ENCODE measurements at places on chromosomes 11 and 22.

GRCh38 chr11:94031625-94032024 lies 10.5 kb downstream of the HEPHL1 start:
- no peak overlapping the region for H3K27ac ChIP-seq
- H3K27me3 ChIP-seq, result no peaks in the 10 kb centered on the region
- no peak for DNase-seq
- no peaks in the 10 kb centered on the region for H3K4me1 ChIP-seq
- H3K4me3 ChIP-seq, result no peak overlapping the region
- no peaks in the 10 kb centered on the region for H3K36me3 ChIP-seq

DNA sequence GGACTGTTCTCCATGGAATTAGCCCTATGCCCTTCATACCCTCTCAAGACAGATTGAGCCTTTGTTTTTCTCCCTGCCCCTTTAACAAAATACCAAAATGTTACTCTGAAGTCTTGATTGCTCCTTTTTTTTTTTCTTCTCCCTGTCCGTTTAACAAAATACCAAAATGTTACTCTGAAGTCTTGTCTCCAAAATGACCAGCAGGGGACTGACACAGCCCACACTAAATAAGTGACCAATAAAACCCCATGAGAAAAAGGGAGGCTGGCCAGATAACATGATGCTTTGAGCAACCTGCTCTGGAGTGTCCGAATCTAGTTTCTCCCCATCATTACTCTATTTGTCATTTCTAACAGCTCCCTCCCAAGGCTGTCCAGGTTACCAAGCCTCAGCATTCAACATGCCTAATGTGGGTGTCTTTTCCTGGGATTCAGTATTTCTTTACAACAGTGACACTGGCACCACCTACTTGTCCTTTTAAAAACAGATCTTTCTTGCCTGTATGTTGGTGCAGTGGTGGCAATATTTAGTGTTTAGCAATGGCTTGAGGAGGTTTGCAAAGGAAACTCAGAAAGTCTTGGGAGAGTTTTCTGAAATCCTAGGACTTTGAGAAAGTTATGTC lies 42.7 kb upstream of the SLC1A2 start:
- DNase-seq, result no peak
- H3K27ac ChIP-seq, result no peak overlapping the region
- peaks cover 6% of the 10 kb centered on the region for H3K27me3 ChIP-seq

DNA sequence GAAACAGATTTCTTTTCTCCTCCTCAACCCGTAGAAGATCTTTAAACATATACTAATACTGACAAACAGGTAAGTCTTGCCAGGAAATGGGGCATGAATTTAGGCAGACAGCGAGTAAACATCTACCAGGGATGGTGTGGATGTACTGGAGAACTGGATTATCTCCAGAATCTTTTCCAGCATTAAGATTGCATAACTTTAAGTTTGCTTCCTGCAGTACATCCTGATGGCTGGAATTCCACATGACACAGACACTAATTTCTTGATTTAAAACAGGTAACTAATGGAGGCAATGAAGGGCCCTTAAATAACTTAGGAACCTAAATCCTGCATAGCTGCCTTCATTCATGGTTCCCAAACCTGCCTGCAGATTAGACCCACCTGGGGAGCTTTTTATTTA lies 40.7 kb downstream of the JHY start:
- H3K27me3 ChIP-seq, result no peaks in the 10 kb centered on the region
- no peak overlapping the region for H3K4me3 ChIP-seq
- H3K4me1 ChIP-seq, result no peaks in the 10 kb centered on the region
- DNase-seq, result no peak
- no peak overlapping the region for H3K27ac ChIP-seq

- no peak overlapping the region for H3K4me3 ChIP-seq
- no peaks in the 10 kb centered on the region for H3K4me1 ChIP-seq
- DNase-seq, result no peak
- H3K36me3 ChIP-seq, result no peaks in the 10 kb centered on the region
- peaks cover 18% of the 10 kb centered on the region for H3K27me3 ChIP-seq
Measured at GRCh38 chr11:12537778-12538401, 136.3 kb upstream of the TEAD1 start.

GRCh38 chr11:122337704-122338103 lies 221.7 kb upstream of the BLID start:
- no peak overlapping the region for H3K27ac ChIP-seq
- no peaks in the 10 kb centered on the region for H3K27me3 ChIP-seq
- H3K4me1 ChIP-seq, result no peaks in the 10 kb centered on the region
- no peak for DNase-seq
- H3K4me3 ChIP-seq, result no peak overlapping the region

DNA sequence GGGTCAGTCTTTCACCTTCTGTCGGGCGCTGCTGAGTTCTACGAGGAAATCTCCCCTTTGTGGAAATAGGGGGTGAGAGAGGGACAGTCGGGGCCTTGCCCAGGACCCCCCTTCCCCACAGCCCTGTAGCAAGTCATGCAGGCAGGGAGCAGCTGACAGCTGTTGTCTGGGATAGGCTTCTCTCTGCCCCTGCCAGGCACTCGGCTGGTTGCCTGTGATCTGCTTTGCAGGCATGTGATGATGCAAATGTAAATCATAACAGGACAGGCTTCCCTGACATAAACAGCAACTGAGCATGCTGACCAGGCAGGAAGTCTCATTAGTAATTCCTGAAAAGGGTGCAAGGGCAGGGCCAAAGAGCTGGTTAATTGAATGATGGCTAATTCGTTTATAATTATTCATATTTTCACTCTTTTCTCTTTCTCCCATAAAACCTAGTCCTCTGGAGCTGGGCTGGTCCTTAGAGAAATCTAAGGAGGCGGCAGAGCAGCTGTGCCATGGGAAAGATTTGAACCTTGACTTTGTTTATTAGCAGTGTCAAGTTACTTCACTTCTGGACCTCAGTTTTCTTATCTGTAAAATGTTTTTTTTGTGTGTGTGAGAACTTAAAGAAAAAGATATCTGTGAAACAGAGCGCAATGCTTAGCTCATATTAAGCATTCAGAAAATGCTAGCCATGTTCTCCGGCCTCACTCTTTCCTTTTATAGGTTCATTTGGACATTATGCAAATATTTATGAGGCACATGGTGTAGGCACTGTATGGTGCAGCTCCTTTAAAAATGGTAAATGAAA lies 129.7 kb downstream of the LDLRAD3 start:
- DNase-seq, result no peak
- H3K36me3 ChIP-seq, result no peaks in the 10 kb centered on the region
- no peaks in the 10 kb centered on the region for H3K4me1 ChIP-seq
- no peaks in the 10 kb centered on the region for H3K27me3 ChIP-seq

GRCh38 chr22:31332886-31333285 lies 13.3 kb downstream of the PATZ1 start:
- H3K36me3 ChIP-seq, result peaks cover 64% of the 10 kb centered on the region
- H3K27me3 ChIP-seq, result no peaks in the 10 kb centered on the region
- H3K4me1 ChIP-seq, result peaks cover 28% of the 10 kb centered on the region
- H3K27ac ChIP-seq, result peak overlapping the region; percentile 9
- no peak for DNase-seq
- no peak overlapping the region for H3K4me3 ChIP-seq

DNA sequence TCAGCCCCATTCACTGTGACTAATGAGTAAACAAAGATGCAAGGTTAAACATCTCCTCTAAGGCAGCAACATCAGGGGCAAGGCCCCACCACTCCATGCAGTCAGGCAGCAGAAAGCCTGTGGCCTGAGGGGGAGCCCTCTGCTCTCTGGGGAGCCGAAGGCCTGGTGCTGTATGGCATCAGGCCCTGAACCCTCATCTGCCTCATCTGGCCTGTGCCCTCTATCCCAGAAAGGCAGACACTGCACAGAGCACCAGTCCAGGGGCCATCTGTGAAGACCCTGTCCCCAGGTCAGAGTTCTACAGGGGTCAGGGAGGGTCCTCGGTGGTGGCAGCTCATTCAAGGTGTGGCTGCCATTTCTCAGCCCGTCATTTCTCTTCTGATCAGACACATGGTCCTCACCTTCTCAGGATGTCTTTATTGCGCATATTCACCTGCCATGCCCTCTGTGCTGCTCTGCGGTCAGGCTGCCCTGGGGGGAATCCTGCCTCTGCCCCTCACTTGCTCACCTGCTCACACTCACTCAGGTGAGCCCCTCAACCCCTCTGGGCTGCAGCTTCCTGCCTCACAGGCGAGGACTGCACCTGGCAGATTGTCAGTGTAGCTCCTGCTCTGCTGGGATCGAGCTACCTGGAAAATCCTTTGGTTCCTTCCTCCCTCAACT lies 103.1 kb upstream of the PITPNB start:
- no peaks in the 10 kb centered on the region for H3K27me3 ChIP-seq
- DNase-seq, result peak; percentile 12
- no peak overlapping the region for H3K4me3 ChIP-seq

DNA sequence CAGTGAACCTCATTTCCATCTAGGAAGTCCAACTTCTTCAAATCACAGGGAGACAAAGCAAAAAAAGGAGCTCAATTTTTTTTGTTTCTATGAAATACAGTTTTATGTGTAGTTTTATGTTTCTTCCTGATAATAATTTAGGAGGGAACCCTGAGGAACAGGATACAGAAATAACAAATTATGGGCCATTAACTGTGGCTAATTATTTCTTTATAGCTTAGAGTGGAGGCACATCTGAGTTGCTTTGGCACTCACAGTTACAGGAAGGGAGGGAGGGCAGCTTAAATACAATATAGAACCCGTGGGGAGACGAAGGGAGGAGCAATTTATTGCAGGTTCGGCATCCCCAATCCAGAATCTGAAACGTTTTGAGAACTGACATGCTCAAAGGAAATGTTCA lies 37.1 kb upstream of the HORMAD2 start:
- no peak overlapping the region for H3K4me3 ChIP-seq
- no peak overlapping the region for H3K27ac ChIP-seq
- no peak for DNase-seq
- no peaks in the 10 kb centered on the region for H3K36me3 ChIP-seq
- peaks cover 13% of the 10 kb centered on the region for H3K4me1 ChIP-seq
- H3K27me3 ChIP-seq, result peaks cover 10% of the 10 kb centered on the region

GRCh38 chr11:87325490-87325872 lies 287.7 kb downstream of the TMEM135 start:
- H3K4me3 ChIP-seq, result no peak overlapping the region
- H3K27ac ChIP-seq, result no peak overlapping the region
- no peaks in the 10 kb centered on the region for H3K4me1 ChIP-seq
- no peak for DNase-seq
- H3K27me3 ChIP-seq, result no peaks in the 10 kb centered on the region
- peaks cover 13% of the 10 kb centered on the region for H3K36me3 ChIP-seq

- H3K27me3 ChIP-seq, result peaks cover 24% of the 10 kb centered on the region
- H3K4me1 ChIP-seq, result peaks cover 10% of the 10 kb centered on the region
- no peaks in the 10 kb centered on the region for H3K36me3 ChIP-seq
- DNase-seq, result no peak
- H3K4me3 ChIP-seq, result no peak overlapping the region
Measured at GRCh38 chr22:32211011-32211410, 6.1 kb upstream of the RFPL2 start.

- no peaks in the 10 kb centered on the region for H3K27me3 ChIP-seq
- no peaks in the 10 kb centered on the region for H3K36me3 ChIP-seq
- no peak overlapping the region for H3K4me3 ChIP-seq
- no peaks in the 10 kb centered on the region for H3K4me1 ChIP-seq
- no peak for DNase-seq
Measured at GRCh38 chr11:70630816-70631623, 232.7 kb downstream of the CTTN start.

DNA sequence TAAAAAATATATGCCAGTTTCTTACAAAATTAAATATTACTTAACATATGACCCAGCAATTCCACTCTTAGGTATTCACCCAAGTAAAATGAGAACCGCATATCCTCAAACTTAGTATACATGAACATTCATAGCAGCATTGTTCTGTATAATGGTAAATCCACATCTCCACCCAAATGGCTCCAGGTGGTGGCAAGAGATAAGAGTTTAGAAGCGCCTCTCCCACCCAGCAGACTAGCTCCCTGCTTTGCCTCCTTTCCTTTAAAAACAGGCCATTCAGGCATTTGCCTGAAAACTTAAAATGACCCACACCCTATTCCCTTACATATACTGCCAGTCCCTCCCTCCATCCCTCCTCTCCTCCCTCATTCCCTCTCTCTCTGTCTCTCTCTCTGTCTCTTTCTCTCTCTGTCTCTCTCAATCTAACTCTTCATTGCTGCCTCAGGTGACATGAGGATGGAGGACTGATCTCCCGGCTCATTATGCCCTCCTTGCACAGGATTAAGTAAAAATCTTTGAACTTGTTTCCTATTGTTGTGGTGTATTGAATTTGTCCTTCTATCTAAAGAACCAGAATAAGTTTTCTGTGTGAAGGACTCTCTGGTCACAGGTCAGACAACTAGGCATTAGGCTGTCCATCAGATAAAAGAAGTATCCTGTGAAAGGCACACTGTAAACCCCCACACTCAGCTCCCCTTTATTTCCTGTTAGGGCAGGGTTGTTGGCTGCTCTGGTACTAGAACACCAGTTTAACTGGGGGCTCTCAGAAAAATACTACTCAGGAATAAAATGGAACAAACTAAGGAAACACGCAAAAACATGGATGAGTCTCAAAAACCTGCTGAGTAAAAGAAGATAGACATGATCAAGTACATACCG lies 48.3 kb downstream of the RRP8 start:
- H3K4me3 ChIP-seq, result no peak overlapping the region
- no peaks in the 10 kb centered on the region for H3K27me3 ChIP-seq
- no peaks in the 10 kb centered on the region for H3K4me1 ChIP-seq
- DNase-seq, result no peak
- H3K36me3 ChIP-seq, result no peaks in the 10 kb centered on the region
- no peak overlapping the region for H3K27ac ChIP-seq

DNA sequence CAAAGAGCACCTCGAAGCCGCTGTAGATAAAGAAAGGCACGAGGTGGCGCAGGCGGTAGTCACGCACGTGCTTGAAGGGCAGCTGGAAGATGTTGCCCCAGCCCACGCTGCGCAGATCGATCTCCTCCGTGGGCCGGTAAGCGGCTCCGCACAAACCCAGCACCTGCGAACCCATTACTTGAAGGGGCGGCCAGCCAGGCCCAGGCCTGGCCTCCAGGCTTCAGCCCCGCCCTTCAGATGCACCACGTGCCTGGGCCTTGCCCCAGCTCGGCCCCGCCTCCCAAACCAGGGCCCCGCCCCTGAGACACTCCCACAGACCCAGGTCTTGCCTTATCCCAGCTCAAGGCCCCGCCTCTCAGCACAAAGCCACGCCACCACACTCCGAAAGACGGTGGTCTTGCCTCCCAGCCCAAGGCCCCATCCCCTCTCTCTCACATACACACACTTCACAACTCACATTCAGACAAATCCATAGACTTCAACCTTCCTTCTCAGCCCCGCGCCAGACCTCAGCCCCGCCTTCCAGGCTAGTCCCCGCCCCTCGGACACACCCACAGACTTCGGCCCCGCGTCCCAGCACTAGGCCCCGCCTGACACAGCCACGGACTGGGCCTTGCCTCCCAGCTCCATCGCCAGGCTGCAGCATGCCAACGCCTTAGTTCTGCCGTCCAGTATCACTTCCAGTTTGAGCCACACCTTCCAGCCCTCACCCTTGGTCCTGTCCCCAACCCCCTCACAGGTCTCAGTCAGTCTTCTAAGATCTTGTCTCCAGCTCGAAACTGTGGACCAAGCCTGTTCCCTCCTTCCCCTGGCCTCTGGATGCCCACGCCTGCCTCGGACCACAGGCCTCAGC lies 7.0 kb downstream of the UNC93B1 start:
- H3K27ac ChIP-seq, result no peak overlapping the region
- peaks cover 51% of the 10 kb centered on the region for H3K4me1 ChIP-seq
- H3K4me3 ChIP-seq, result no peak overlapping the region
- DNase-seq, result peak; percentile 56

All from activated naive CD4-positive, alpha-beta T cell treated with anti-CD3 and anti-CD28 coated beads, Interleukin-2, amount 10 ng/mL, durations not matched to agents 7 days and 5 days (primary cell).